ENCODE measurements at places on chromosomes 2 and 18. TPM values are rescaled to one million over a fixed set of nuclear protein-coding genes. Genes with fewer than 3 reads are reported as not detected.
A peak's percentile ranks its signal among the peaks of the same experiment; 100 is the strongest.

GRCh38 chr2:196449083-196449482 lies 190.4 kb upstream of the CCDC150 start:
- DNase-seq, result no peak

DNA sequence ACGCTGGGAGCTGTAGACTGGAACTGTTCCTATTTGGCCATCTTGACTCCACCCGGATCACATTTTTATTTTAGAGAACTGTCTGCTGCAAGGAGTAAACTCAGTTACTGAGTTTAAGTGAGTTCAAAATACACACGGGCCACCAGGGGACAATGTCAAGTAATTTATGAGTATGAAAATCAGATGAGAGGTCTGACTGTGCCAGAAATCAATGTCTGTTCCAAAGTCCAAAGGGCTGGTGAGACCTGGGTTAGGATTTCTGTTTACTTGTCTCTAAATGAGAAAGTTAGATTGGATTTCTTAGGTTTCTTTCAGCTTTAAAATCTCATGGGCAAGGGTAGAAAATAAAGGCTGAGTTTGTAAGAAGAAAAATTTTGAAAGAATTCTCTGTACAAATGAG lies 465.8 kb upstream of the MEIS1 start:
- no peak for DNase-seq

DNA sequence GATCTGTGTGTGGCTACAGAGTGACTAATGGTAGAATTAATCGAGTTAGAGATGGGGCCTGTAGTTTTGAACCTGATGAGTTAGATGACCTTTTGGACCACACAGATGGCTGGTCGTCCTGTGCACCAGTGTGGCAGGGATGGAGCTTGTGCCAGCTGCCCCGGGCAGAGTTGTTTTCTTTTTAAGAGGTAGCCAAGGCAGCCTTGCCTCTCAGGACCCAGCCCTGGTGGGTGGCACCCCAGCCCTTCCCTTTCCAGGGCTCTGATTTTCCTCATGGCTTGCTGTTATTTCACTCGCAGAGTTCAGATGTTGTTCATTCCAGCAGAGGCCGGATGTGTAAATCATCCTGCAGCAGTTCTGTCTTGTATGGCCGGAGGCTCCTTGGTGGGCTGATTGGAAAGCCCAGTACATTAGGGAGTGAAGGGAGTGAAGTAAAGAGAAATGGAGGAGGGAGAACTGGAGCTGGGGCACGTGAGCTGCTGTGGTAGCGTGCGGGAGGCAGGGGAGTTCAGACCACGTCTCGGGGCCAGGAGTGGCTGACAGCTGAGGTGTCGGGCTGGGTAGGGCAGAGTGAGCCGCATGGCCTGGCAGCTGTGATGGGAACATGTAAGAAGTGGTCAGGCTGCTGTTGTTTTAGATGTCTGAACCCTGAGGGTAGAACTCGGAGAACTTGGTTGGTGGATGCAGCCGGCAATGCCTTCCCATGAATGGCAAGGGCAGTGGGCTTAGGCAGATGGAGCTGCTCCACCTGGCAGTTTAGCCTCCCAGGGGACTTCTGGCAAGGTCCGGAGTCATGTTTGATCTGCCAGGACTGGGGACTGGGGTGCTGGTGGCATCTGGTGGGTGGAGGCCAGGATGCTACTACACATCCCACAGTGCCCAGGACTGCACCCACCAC lies 28.8 kb downstream of the ASAP2 start:
- no peak for DNase-seq

DNA sequence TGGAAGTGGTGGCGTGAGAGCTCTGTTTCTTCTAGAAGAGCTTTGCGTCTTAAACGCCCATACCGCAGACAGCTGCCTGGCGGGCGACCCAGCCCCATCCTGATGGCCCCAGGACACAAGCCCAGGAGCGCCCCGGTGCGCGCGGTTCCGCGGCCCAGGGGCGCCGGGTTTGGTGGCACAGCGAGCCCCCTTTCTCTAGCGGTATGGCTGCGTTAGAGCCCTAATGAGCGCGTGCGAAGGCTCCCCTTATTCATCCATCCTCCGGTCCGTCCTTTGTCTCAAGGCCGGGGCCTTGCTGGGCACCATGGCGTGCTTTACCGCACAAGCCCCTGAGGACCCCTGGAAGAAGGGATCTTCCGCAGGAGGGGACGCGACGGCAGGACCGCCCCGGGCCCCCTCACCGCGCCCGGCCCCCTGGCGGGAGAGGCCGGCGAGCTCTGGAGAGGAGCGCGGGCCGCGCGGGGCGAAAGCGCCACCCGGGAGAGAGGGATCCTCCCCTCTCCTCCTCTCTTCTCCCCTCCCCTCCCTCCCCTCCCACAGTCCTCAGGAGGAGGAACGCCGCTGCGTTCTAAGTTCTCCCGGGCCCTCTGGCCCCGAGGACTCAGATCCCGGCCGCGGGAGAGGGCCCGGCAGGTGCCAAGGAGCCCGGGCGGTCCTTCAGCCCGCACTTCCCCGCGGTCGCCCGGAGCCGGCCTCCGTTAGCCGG lies 626 bp upstream of the SLC1A4 start:
- peak; percentile 88 for DNase-seq

The ECEL1 gene
- total RNA-seq, result not detected

DNA sequence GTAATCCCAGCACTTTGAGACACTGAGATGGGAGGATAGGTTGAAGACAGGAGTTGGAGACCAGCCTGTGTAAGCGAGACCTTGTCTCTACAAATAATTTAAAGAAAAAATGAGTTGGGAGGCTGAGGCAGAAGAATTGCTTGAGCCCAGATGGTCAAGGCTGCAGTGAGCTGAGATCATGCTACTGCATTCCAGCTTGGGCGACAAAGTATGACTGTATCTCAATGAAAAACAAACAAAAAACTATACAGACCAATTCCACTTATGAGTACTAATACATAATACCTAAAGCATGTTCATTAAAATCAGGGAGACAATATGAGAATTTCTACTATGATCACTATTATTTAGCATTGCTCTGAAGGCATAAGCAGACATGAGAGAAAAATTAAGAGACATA lies 12.6 kb downstream of the RNF149 start:
- DNase-seq, result peak; percentile 59

The SERPINB13 gene
- total RNA-seq, result not detected

GRCh38 chr2:155690785-155691184 lies 641.7 kb downstream of the NR4A2 start:
- no peak for DNase-seq

DNA sequence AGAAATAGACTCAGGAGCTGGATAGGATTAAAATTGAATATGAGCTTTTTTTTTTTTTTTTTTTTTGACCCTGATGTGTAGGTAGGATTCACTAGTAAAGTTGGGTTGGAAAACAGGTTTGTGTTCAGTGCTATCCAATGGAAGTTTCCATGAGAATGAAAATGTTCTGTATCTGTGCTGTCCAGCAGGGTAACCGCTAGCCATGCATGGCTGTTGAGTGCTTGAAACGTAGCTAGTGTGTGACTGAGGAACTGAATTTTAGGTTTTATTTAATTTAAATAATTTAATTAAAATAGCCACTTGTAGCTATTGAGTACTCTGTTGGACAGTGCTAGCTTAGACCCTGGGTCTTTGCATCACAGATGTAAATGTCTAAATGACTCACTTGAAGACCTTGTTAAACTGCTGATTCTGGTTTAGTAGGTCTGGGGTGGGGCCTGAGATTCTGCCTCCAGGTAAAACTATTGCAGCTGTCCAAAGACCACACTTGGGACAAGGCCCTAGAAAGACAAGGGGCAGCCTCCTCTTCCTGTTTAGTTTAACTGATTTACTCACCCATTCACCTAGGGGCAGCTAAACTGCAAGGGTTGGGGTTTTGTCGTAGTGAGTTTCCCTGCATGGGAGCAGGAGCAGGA lies 84.7 kb upstream of the STON1 start:
- no peak for DNase-seq

DNA sequence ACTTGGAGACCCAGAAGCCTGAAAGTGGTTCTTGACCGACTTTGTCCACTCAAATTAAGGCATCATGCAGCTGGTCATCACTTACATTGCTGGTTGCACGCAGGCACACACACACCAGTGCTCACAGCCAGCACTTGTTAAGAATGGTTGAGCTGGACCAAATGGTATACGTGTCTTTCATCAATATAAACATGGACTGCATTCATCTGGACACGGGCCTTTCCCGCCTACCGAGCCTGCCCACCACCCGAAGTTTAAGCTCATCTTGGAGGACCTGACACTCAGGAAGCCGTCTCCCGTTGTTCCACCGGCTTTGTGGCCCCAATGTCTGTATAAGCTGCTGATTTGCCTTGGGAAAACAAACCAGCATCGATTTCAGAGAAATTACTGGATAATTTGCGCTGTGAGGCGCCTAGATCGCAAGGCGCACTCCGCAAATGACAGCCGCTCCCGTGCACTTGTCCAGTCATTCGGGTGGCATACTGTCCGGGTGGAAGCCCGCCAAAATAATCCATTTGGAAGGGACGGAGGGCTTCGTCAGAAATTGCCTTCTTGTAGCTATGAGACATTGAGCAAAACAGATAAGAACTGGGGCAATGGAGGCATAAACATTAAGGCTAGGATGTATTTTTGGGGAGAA lies 40.1 kb upstream of the AKAIN1 start:
- DNase-seq, result no peak

GRCh38 chr2:85770786-85771409 lies 17.1 kb downstream of the ATOH8 start:
- DNase-seq, result no peak

DNA sequence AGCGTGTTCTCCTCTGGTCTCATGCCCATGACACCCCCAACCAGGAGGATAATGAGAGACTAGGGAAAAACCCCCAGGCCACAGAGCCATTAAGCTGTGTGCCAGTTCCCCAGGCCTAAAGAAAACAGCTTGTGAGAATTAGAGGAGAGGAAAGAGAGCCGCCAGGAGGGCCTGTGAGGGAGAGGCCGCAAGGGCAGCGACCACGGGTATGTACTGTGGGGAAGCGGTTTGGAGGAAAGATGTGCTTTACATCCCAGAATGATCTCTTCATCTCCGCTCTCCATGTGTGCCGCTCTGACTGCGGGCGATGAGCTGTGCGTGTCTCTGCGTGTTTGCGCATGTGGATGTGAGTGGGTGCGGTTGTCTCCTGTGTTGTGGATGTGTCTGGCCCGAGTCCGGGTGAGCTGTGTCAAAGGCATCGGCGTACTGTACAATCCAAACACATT lies 82.9 kb downstream of the DYSF start:
- no peak for DNase-seq

The TXNDC2 gene
- total RNA-seq, result not detected

GRCh38 chr2:99338029-99338585 lies 918 bp downstream of the EIF5B start:
- no peak for DNase-seq

GRCh38 chr2:24105816-24106215 lies 17.3 kb downstream of the PFN4 start:
- DNase-seq, result no peak

- DNase-seq, result no peak
Measured at GRCh38 chr18:33751613-33752221, 173.7 kb downstream of the ASXL3 start.

DNA sequence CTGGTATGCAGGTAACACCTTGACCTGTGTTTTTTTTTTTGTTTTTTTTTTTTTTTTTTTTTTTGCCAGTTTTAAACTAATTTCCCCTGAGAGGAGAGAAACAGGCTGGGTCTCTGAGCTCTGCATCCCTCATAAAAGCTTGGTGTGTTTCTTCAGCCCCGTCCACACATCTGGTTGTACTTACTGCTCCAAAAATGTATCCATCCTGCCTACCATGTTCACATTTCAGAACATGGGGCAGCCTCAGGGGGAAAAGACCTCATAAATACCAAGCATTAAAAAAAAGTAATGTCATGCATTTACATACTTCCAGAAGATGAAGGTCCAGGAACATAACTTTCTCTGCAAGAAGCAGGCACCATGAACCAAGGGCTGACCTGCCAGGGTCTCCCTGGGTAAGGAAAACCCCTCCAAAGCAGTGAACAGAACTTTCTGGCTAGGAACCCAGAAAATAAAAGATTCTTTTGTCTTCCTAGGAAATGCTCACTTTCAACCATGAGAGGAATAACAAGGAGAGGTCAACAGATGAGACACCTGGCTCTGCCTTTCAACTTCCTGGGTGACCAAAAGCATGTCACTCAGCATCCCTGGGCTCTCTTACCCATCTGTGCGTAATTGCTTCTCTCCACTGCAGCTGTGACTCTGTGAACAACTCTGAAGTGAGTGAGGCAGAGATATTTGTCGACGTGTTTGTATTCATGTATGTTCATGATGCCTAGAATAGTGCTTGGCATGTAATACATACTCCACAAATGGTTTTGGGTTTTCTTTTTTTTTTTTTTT lies 118.6 kb downstream of the MCFD2 start:
- no peak for DNase-seq

The PCARE gene
- total RNA-seq, result not detected

DNA sequence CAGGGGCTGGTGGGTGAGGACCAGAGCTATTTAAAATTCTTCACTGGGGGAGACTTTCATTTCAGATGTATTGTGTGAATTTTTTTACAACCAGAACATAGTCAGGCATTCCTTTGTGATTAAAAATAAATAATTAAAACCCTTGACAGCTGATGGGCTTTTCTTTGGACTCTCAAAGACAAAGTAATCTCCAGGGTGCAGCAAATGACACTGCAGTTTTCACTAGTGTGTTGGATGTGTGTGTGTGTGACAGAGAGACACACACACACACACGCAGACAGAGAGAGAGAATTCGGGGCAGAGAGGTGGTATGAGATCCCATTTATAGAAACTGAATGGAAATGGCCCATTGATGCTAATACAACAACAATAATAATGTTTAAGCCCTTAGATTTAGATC lies 10.3 kb upstream of the GALNT14 start:
- DNase-seq, result no peak

DNA sequence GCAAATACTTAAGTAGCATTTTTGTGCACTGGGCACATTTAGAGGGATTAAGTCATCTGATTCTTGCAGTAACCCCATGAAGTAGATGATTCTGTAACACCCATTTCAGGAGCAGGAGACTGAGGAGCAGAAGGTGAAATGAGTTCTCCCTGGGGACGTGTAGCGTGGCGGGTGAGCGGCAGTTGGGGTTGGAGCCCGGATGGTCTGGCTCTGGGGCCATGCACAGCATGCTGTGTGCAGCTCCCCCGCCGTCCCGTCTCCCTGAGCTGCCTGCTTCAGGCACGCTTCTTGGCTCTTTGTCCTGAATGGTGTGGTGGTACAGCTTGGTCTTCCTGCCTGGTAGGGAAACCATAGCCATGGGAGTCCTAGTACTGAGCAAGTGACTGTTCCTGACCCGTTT lies 32.4 kb downstream of the INPP4A start:
- no peak for DNase-seq

The ZNF521 gene
- total RNA-seq, result 0.16 TPM

GRCh38 chr18:24427484-24427883 lies 1.0 kb downstream of the IMPACT start:
- DNase-seq, result no peak

Measured in SJSA1 (cell line).